ENCODE measurements at places on chromosomes 1 and 21.

GRCh38 chr1:86616871-86617270, 70.0 kb downstream of the CLCA4 start:
- no peak for DNase-seq

GRCh38 chr1:193185901-193186731, at the start of gene B3GALT2:
B3GALT2 (minus strand) TSS chr1:193186613; CDS start chr1:193181562, 5,051 bp downstream.
- peak; percentile 77 for DNase-seq

- no peak for DNase-seq
Measured at GRCh38 chr1:228039006-228039903, 32.5 kb downstream of the WNT3A start.

DNA sequence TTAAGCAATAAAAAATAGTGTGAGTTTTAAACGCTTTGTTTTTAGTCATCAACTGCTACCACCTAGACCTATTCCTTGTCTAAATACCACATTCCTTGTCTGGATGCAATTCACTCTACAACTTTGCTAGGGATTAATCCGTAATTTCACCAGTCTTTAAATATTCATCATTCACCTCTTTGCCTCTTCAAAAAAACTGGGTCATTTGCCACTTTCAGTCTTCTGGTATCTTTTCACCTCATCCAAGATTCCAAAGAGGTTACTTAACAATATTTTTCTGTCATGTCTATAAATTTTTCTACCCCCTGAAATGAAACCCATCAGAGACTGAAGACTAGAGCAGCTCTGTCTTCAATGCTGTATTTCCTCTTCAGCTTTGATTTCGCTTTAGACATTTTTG, 9.5 kb downstream of the PALMD start:
- no peak for DNase-seq

DNA sequence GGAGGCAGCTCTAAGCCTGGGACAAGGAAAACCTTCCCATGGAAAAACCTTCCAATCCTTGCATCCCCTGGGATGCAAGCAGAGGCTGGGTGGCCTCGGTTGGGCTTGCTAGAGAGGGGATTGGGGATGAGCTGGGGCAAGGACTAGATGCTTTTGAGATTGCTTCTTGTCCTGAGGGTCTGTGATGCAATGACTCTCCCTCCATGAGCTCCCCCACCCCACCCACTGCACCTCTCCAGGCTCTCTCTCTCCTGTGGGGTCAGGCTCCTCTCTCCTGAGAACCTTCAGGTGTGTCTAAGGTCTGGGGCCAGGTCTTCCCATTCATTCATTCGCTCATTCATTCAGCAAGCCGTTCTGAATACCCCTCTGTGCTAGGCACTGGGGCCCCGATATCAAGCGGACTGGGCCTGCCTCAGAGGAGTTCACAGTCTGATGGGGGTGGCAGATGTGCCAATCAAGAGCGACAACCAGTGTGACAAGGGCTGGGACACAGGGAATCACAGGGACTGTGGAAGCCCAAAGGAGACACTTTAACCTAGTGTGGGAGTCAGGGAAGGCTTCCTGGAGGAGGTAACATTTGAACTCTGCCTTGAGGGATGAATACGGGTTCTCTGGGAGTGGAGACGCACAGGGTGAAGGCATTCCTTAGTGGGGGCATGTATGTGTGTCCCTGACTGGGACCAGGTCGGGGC, 6.5 kb downstream of the LDLRAD1 start:
- no peak for DNase-seq

DNA sequence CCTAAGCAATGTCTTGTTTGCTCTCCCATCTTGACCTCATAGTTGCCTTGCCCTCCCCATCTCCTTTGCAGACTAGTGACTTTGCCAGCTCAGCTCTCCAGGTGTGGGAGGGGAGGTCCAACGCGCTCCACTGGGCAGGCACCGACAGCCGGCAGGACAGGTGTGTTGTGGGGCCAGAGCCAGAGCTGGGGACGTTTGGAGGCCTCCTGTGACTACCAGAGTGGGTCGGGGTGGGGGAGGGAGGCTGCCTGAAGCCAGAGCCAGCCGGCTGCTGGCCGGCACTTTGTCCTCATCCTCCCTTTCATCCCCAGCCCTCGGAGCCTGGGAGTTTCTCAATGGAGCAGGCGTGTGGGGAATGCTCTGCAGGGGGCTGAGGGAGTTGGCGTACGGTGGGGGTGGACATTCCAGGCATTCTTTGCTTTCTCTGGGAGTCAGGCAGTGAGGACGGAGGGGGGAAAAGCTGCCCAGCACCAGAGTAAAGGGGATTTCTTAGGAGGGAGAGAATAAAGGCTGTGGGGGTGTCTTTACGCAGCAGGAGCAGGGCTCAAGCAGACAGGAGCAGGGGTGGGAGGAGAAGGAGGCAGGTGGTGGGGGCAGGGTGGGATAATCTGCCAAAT, 20.2 kb downstream of the NUAK2 start:
- no peak for DNase-seq

GRCh38 chr1:94107141-94107540, 13.8 kb downstream of the ABCA4 start:
- DNase-seq = no peak

DNA sequence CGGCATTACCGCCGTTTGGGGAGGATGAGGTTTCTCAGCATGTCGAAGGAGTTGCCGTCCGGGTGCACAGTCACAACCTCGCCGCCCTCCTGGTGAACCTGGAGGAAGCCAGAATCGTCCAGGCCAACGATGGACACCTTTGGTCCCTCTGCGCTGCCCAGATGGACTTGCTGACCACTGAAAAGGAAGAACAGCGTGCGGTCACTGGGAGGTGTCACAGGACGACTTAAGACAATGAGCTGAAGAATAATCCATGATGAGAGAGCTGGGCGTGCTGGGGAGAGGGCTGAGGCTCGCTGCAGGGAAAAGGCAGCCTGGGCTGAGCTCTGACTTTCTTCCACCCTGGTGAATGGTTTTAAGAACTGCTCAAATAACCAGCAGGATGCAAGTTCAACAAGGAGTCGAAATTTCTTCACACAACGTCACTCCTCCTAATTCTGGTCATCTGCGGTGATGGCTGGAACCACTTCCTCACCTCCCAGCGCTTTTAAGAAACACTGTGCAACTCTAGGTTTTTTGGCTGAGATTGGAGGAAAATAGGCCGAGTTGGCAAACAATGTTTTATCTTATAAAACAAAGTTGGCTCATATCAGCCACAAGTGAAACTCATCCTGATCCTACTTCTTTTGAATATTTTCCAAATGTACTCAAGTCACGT, 55.5 kb downstream of the SIM2 start:
- DNase-seq = no peak

DNA sequence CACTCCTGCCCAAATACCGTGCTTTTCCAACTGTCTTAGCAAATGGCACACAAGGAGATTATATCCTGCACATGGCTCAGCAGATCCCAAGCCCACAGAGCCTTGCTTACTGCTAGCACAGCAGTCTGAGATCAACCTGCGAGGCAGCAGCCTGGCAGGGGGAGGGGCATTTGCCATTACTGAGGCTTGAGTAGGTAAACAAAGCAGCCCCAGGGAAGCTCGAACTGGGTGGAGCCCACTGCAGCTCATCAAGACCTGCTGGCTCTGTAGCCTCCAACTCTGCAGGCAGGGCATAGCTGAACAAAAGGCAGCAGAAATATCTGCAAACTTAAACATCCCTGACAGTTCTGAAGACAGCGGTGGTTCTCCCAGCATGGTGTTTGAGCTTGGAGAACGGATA, 70.1 kb upstream of the PTBP2 start:
- DNase-seq = no peak

DNA sequence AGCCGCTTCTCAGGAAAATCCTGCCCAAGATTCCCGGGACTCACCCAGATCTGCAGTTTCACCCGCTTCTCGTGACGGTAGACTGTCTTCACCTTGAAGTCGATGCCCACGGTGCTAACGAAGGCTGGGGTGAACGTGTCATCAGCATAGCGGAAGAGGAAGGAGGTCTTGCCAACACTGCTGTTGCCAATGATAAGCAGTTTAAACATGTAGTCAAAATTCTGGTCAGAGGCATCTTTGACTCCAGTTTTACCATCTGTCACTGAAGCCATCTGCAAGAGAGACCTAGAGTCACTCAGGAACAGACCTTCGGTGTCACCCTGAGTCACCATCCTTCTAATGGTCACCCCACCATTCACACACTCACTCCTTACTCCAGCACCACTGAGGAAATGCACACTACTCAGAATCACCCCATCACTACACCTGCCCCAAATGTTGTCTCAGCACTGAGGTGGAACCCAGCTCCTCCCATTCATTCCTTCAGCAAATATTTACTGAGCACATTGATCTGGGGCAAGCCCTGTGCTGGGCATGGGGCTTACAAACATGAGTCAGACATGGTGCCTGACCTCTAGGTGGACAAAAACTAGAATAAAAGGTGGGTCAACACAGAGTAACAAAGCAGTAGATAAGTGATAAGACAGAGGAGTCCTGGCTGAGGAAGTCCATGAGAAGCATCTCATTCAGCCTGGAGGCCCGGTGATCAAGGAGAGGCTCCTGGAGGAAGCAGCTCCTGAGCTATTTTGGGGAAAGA, 13.5 kb downstream of the RAB3B start:
- no peak for DNase-seq

DNA sequence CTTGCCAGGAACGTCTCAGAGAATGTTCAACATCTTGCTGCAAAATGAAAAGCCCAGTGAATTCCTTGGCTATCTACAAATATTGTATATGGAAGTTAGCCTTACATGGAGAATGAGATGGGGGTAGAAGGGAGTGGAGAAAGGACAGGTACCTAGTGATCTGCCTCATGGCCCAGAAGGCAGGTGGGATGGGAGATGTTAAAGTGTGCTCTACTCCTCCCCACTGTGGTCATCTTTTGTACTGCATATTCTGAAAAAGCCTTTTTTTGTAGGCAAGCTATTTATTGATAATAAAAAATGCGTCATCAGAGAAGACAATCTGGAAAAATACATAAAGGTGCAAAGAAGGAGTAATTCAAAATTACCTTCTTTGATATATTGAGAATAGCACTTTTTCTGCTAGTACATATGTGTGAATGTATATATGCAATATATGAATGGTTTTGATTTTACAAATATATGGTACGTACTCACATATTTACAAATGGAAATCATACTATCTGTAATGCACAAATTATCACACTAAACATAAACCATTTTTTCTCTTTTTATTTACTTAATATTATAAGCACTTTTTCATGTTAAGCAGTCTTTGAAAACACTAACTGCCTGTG, 19.1 kb upstream of the SLC5A9 start:
- DNase-seq = no peak

DNA sequence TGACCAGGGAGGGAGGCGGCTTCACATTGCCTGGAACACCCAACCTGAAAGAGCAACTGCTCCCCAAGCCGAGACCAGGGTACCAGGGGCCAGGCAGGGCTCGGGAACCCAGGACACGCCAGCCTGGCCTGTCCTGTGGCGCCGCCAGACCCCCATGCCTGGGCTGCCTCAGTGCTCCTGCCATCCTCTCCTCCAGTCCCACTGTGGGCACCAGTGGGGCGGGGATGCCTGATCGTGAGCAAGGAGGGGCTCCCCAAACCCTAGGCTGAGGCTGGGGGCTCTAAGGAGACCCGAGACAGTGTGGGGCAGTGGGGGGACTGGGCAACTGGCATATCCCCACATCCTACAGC, 45.1 kb downstream of the WNT9A start:
- no peak for DNase-seq

DNA sequence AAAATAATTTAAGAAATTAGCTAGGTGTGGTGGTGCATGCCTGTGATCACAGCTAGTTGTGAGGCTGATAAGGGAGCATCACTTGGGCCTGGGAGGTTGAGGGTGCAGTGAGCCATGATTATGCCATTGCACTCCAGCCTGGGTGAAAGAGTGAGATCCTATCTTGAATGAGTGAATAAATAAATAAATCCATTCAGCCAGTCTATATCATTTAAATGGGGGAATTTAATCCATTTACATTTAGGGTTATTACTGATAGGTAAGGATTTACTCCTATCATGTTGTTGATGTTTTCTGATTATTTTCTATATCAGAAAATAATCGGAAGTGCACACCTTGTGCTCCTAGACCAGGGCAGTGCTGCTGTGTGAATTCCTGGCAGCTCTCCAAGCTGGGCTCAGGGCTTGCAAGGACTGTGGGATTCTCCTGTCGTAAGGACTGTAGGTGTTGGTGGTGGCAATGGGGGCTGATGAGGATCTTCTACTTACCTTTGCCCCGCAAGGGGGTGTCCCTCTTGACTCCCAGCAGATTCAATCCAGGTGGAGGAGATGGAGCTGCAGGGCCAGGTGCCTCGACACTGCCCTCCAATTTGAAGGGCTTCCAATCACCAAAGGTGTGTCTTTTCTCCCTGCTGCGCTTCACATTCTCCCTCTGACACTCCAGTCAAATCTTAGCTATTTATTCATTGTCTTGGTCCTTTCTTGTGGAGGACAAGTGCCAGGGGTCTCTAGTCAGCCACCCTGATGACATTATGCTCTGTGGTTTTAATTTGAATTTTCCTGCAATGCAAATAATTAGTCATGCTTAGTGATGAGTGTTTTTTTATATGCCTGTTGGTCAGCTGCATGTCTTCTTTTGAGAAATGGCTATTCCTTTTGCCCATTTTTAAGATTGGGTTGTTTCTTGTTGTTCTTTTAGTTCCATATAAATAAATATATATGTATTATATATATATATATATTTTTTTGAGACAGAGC, 14.1 kb upstream of the TRAPPC10 start:
- no peak for DNase-seq

All from skin of body (tissue), 3 donors.